Urinary bladder (tissue), 4 donors: ENCODE measurements at places on chromosomes 16 and 17. TPM values are rescaled to one million over a fixed set of nuclear protein-coding genes. Genes with fewer than 3 reads are reported as not detected.

The IGF2BP1 gene
- 2.9 TPM for total RNA-seq

The TBX4 gene
- total RNA-seq = 9.8 TPM

The MGAT5B gene
- 0.63 TPM for total RNA-seq

The C17orf50 gene
- not detected for total RNA-seq

The OTOP2 gene
- total RNA-seq = not detected

The DYNLL2 gene
- 16.8 TPM for total RNA-seq

The GAS2L2 gene
- not detected for total RNA-seq

The FAM20A gene
- 6.1 TPM for total RNA-seq

The BAIAP3 gene
- total RNA-seq = 0.63 TPM

The ABCC12 gene
- total RNA-seq = not detected

The ADAP2 gene
- total RNA-seq = 15.1 TPM

The CSH1 gene
- 0.42 TPM for total RNA-seq

The MYH11 gene
- 1,069 TPM for total RNA-seq

The LRRC75A gene
- total RNA-seq = 5.7 TPM

The DGKE gene
- 20.4 TPM for total RNA-seq

The SLFN12 gene
- 35.3 TPM for total RNA-seq

The CACNG1 gene
- total RNA-seq = 0.53 TPM

The MBTPS1 gene
- total RNA-seq = 81.3 TPM

The ABI3 gene
- total RNA-seq = 3.0 TPM

The MPV17L gene
- 5.8 TPM for total RNA-seq

The CDC6 gene
- 7.9 TPM for total RNA-seq

The KRT15 gene
- 4.7 TPM for total RNA-seq

The SULT1A2 gene
- 0.21 TPM for total RNA-seq

The MLX gene
- total RNA-seq = 17.1 TPM

The SMTNL2 gene
- 8.0 TPM for total RNA-seq

The CNTNAP1 gene
- total RNA-seq = 14.6 TPM

The PRPSAP2 gene
- 47.2 TPM for total RNA-seq

The CYLD gene
- total RNA-seq = 61.3 TPM

The CAPN15 gene
- total RNA-seq = 12.7 TPM

The BCL6B gene
- 12.5 TPM for total RNA-seq
